ENCODE measurements at places on chromosomes 2 and 18.
A peak's percentile ranks its signal among the peaks of the same experiment; 100 is the strongest.

DNA sequence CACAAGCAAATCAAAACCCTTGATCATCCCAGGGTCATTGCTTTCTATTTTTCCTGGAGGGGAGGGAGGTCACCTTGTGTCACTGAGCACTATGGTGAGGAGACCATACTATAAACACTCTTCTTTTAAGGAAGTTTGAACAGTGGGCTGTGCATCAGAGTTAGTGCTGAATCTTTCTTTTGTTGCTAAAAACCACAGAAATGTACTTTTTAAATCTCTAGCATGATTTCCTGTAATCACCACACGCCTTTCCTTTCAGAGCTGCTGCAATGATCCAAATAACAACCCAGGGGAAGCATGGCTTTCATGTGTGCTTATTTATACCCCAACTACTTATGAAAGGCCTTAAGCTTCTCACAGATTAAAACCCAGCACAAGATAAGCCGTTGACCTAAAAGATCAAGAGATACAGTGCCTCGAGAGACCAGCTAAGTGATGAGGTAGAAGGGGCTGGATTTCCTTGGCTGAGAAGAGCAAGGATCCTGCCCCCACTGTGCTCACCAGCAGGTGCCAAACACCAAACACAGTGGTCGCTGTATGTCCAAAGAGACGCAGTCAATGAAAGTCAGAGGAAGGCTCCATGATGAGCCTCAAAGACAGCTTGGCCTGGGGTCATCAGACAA is 34.7 kb downstream of the TRABD2A start:
- DNase-seq = no peak

GRCh38 chr2:119280680-119281079 is 57.0 kb downstream of the STEAP3 start:
- DNase-seq = no peak

GRCh38 chr2:53562407-53562806 is 205.2 kb upstream of the CHAC2 start:
- DNase-seq = no peak

DNA sequence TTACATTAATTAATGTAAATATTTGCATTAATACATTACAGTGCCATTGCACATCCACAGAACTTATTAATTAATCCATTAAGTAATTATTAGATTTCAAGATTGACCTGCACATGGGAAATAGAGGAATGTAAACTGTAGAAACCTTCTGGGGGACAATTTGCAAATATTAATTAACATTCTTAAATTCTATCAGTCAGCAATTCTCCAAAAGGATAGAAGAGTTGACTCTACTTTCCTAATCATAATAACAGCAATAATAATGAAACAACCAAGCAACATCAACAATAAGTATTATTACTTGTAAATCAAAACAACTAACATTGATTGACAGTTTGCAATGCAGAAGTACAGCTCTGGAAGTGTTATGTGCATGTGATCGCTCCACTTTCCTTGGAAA is 281.6 kb upstream of the CRIM1 start:
- no peak for DNase-seq

DNA sequence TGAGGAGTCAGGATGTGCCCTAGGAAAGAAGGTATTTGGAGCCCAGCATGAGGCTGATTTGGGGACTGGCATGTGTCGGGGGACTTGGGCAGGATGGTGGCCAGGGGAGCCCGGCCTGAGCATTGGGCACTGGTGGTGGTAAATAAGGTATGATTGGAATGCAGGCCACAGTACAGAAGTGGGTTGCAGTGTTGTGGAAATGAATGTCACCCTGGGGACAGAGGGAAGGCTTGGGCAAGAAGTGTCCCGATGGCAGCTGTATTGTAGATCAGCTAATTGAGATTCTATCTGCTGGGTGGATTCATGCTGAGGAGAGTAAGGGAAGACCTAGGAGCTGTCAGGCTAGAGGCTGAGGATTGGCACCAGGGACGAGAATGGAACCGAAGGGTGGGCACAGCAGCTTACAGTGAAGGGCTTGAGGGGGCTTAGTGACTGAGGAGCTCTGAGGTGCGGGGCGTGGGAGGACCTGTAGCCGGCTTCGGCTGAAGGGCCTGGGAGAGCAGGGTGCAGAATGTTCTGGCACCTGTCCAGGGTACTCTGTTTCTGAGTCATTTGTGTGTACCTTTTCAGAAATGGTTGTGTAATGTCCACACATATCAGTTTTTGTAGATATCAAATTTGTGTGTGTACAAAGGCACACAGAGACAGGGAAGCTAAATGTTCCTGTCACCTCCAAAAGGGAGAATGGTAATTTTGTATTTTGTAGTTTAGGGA is 170.2 kb downstream of the PRKCE start:
- peak; percentile 55 for DNase-seq

- no peak for DNase-seq
Measured at GRCh38 chr2:22238967-22239366, 1115.2 kb downstream of the TDRD15 start.

- DNase-seq = no peak
Measured at GRCh38 chr2:119407430-119408220, 24.0 kb upstream of the TMEM37 start.

- peak; percentile 93 for DNase-seq
Measured at GRCh38 chr18:77132369-77133050, at the start of gene MBP. MBP (minus strand) TSS chr18:77132783; CDS start chr18:77105261, 27,522 bp downstream.

DNA sequence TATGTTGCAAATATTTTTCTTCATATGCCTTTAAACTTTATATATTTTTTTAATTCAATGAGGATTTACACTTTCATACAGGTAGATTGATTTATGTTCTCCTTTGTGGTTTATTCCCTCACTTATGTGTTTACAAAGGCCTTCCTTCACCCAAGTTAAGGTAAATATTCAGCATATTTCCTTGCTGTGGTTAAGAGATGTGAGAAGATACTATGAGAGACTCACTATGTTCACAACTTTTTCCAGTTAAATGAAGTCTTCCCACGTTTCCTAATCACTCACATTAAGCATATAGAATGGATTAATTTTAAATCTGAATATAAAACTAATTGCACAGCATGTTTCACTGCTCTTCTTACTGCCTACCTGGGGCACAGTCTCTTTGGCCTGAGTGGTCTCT is 597 bp downstream of the PECR start:
- no peak for DNase-seq

DNA sequence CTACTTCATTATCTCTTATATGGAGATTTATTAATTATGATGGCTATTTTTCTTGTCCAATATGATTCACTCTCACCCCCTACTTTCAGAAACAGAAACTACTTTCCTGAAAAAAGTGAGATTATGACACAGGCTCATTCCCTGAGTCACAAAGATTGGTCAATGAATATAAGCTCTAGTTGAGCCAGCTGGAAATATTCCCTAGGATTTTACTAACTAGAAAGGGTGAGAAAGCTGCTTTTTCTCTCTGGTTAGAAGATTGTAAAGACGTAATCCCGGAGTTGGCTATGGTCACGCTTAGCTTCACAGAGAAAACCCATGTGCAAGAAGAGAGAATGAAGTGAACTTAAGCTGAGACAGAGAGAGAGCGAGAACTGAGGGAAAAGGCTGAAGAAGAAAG is 223.7 kb upstream of the SMAD7 start:
- no peak for DNase-seq

- DNase-seq = no peak
Measured at GRCh38 chr2:184041077-184041476, 557.3 kb upstream of the ZNF804A start.

DNA sequence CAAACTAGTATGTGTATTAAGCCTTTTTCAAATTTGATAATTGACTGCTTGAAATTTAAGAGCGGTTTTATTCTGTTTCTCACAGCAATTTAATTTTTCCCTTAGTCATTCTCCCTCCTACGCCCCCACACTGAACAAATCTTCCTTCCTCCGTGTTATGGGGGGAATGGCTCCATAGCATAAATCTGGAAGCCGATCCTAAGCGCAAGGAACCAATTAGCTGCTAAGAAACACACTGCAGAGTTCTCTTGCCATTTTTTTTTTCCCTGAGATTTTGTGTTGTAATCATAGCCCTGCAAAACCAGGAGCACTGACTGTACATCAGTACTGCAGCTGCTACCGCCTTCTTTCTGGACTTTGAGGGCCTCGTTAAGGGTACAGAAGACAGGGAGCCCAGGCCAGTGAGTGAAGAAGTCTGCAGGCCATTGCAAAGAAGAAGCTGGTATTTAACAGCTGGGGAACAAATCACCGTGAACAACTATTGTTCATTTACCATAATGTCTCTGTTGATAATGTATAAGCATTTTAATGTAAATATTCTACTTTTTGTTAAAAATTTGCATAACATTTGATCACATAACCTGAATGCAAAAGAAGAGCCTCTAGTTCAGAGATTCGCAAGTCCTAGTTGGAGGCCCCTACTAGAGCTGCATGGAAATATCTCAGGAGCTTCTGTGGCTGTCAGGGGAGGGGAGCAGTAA is 264.0 kb downstream of the LRATD1 start:
- DNase-seq = no peak

DNA sequence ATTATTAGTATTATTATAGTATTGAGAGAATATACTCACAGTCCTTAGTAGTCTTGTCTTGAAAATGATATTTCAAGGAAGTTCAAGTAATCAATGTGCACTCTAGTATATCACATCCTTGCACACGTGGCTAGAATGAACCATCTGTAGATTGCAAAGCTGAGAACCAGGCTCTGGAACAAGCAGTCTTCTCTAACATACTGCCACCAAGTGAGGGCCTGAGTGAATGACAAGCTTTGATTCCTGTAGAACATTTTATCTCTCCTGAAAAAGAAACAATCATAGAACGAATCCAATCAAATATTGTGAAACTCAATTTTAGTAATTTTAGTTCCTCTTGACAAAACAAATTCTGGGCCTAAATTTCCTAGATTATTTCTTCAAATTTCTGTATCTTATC is 55.3 kb upstream of the SULT1C3 start:
- DNase-seq = no peak

- DNase-seq = peak; percentile 31
Measured at GRCh38 chr18:79944126-79944731, 7.2 kb downstream of the SLC66A2 start.

DNA sequence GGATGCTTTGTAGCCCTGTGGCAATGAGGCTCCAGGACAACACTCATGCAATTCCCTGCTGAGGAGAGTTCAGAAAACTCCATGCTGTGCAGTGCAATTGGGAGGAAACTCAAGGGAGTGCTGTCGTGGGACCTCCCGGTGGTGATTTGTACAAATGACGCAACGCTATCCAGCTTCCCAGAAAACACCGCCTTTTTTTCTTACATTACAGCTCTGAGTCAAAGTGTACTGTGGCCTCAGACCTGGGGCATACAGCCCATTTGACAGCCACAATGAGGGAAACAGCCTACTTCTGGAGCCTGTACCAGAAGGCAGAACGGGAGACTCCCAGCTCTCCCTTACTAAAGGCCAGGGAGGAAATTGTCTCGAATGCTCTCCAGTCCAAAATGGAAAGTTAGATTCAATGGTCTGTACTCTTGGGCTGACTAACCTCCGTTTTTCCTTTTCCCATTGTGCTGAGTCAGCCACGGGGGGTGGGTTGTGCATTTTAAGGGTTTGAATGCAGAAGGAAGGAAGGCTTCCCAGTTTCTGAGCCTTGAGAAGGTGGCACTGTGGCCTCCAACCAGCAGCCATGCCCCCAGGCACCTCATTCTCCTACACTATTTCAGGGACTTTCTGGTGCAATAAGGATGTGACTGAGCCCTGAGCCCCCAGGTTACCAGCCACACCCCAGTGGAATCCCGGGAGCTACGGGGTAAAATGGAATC is 16.4 kb upstream of the CYP1B1 start:
- no peak for DNase-seq

- no peak for DNase-seq
Measured at GRCh38 chr2:76320716-76321115, 610.0 kb upstream of the GCFC2 start.

DNA sequence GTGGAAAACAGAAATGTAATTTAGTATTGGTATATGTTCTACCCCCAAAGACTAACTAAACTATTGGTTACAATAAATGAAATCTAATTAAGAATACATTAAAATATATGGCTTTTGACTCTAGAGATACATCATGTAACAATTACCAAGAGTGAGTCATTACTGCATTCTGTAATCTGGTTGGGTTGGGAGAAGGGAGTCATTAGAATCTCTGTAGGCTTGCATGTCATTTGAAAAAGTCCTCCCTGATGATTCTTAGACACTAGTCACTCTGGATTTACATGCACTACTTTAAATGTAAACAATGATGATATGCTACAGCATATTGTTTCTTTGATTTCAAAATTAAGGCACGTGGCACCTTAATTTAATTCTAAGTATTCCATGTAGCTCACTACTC is 293.4 kb upstream of the CHST9 start:
- DNase-seq = no peak

- DNase-seq = no peak
Measured at GRCh38 chr2:225171350-225171749, 129.1 kb upstream of the DOCK10 start.

- no peak for DNase-seq
Measured at GRCh38 chr2:239295377-239296019, 105.3 kb downstream of the HDAC4 start.

DNA sequence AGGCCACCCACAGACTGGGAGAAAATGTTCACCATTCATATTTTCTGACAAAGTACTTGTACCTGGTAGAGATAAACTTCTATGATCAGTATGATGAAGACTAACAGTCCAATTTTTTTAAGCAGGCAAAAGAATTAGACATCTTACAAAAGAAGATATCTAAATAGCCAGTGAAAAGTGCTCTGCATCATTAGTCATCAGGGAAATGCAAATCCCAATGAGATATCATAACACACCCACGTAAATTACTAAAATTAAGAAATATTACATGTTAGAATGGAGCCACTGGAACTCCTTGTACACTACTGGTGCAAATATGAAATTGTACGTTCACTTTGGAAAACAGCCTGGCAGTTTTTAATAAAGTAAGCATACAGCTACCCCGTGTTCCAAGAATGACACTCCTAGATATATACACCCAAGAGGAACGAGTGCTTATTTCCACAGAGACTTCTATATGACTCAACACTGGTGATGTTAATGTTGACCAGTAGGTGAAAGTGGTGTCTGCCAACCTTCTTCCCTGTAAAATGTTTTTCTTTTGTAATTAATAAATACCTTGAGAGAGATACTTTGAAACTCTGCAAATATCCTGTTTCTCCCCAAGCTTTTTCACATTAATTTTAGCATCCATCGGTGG is 80.3 kb downstream of the NPAS2 start:
- no peak for DNase-seq

GRCh38 chr2:16466133-16466820 is 199.4 kb downstream of the CYRIA start:
- no peak for DNase-seq

GRCh38 chr2:127562936-127563335 is 27.5 kb downstream of the MYO7B start:
- DNase-seq = no peak

GRCh38 chr18:67581178-67581577 is 64.7 kb upstream of the DSEL start:
- no peak for DNase-seq

GRCh38 chr18:9333441-9334328 is 888 bp upstream of the TWSG1 start:
- DNase-seq = peak; percentile 28
